Omental fat pad (tissue), 4 donors: ENCODE measurements at places on chromosomes 5 and 9.

DNA sequence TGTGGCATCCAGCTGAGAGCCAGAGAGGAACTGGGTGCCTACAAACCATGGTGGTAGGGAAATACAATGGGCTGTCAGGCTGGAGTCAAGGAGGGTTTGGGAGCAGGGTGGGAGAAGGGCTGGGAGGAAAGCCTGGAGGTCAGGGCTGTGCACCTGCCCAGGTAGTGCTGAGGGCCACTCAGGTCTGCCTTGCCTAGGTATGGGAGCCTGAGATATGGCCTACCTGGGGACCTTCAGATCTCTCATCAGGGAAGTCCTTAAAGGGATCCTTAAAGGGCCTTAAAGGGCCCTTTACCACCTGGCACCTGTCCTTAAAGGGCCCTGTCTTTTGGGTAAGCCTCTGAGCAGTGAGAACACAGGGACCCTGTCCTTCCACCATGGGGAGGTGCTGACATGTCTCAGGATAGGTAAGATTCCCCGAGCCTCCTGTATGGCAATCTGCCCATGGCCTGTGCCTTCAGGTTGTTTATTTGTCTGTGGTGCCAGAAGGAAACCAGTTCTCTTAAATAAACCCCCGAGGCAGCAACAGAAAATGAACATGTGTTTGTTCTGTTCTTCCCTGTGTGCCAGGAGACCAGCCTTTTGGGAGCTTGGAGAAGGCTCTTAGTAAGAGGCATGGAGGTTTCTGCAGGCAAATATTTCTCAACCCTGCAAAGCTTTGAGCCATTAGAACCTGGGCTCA, 23.3 kb downstream of the SLC25A48 start:
- DNase-seq = no peak

DNA sequence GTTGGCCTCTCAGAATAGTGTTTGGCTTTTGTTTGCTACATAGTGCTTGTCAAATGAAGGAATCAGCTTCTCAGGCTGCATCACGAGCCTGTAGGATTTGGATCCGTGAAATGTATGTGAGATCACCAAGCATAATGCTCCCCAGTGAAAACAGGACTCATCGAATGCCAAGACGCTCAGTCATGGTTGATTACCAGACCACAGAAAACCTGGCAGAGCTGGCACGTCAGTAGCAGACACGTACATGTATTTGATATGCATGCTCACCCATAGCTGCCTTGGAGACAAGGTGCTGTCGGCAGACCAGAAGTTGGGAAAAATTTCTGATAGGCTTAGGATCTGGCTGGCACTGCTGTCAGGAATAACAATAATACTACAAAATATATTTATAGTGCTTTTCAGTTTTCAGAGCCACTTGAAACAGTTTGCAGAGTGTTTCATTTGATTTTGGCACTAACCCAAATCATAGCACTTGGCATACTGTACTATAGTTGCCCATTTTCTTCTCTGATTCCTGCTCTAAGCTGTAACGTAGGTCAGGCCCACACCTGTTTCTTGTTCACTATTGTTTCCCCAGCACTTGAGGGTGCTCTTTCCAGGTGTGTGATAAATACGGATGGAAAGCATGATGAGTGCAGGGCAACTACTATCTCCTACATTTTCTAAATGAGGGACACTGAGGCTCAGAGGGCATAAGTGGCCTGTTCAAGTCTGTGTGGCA, 226.1 kb downstream of the NR3C1 start:
- DNase-seq = no peak

DNA sequence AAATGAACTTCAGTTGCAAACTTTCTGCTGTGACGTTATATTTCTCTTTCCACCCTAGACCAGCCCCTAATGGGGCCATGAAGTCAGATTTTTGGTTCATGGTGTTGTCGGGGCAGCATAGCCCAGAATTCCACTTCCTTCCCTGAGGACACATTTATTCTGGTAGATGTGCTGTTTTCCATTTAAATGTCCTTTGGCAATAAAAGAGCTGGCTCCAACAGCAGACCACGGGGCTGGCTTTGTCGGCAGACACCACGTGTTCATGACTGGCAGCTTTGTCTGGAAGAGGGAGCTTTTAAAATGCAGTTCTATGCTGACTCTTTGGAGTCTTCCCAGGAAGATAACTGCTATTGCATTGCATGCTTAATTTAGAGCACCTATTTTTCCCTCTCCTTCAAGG, 17.6 kb upstream of the LCP2 start:
- no peak for DNase-seq

DNA sequence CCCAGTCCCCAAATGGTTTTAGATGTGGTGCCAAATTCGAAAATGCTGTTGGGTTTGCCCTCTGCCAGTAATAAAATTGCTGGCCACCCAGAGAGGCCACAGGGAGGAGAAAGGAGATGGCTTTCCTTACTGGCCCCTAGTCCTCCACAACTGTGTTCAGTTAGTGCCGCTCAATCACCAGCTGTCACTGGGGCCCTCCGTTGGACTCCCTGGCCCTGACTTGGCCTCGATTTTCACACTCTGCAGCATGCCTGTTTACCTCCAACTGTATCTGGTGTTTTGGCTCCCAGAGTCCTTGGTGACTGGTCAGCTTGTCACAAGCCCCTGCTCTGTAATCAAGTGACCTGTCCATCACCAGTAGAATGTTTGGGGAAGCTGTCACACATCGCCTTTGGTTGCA, 97.8 kb downstream of the PAPPA start:
- DNase-seq = no peak

DNA sequence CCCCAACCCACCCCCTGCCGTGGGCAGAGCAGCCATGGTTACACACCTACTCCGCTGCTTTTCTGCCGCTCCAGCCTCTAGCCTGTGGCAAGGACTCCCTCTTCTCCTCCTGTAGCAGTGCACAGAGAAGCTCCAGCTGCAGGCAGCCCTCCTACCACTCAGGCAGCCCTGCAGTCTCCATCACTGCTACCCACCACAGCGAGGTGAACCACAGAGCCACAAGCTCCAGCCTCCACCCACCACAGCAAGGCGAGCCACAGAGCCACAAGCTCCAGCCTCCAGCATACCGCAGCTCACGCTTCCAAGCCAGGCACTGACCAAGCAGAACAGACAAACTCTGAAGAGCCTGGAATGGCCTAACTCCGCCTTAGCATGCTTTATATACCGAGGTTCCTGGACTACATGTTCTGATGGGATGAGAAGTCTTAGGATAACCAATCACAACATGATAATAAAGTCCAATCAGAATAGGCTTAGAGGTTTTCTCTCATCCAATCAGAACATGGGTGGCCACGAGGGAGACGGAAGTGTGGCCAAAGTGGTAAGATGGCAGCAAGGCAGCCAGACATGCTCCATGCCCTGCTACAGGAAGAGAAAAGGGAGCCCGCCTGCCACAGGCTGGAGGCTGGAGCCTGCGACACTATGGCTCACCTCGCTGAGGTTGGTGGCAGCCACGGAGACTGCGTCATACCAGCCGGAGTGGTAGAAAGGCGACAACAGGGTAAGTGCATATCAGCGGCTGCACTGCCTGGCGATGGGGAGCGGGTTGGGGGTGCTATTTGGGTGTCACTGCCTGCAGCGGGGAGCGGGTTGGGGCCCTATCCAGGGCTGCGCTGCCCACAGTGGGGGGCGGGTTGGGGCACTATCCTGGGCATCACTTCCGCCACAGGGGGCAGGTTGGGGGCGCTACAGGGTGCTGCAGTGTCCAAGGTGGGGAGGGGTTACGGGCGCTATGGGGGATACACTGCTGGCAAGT, 75.8 kb upstream of the PCAT7 start:
- DNase-seq = no peak

DNA sequence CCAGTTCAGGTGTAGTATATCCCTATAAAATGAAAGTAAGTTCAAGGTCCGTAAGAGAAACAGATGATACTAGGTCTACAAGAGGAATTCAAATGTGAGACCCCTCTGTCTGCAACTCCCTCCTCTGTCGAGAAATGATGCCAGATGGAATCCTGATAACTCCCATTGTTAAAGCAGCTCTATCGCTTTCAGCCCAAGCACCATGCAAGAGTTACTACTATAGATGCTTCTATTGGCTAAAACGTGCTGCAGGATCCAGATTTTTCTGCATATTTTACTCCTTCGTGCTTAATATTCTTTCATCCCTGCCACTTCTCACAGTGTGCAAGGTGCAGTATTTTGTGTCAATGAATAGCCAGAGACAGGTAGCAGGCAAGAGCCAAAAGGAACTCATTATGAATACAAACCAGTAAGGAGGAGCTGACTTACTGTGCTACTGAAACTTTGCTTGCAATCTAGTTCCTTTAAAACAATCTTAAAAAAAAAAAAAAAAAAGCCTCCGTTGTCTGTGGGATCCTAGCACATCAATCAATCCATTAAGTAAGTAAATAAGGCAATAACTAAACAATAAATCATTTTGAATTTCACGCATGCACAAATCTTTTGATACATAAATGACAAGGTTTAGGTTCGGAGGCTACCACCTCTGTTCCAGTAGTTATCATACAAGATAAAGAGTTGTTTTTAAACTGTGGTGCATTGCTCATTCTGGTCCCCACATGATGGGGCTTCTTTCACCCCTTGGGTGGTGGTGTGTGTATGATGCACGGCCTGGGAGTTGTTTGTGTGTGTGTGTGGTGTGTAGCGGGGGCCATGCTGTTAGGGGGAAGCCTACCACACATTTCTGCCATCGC, 151.1 kb upstream of the MPDZ start:
- no peak for DNase-seq

GRCh38 chr5:31280210-31280609, 86.7 kb downstream of the CDH6 start:
- no peak for DNase-seq

- DNase-seq = no peak
Observed at GRCh38 chr9:117278020-117278419, 136.8 kb downstream of the ASTN2 start.

- DNase-seq = no peak
Observed at GRCh38 chr5:128673000-128673399, 135.0 kb upstream of the FBN2 start.

- DNase-seq = no peak
Observed at GRCh38 chr5:135543001-135543484, 7.3 kb upstream of the NEUROG1 start.

DNA sequence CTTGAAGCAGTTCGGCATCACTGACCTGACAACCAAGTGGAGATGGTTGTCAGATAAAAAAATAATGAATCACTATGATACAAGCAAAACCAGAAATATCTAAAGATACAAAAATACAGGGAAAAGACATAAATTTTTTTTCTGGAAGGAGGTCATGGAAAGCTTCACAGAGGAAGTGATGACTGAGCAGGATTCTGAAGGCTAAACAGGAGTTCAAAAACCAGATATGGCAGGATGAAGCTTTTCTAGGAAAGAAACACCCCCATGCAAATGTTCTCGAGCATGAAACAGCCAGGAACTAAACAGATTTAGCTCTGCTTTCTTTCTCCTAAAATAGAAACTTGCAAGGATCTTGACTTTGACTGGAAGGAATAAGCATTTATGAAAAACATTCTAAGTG, 60.7 kb upstream of the IFNE start:
- DNase-seq = no peak

GRCh38 chr9:89390578-89391116, 72.3 kb downstream of the SECISBP2 start:
- no peak for DNase-seq

- DNase-seq = no peak
Observed at GRCh38 chr5:111626473-111627148, 114.3 kb upstream of the STARD4 start.

DNA sequence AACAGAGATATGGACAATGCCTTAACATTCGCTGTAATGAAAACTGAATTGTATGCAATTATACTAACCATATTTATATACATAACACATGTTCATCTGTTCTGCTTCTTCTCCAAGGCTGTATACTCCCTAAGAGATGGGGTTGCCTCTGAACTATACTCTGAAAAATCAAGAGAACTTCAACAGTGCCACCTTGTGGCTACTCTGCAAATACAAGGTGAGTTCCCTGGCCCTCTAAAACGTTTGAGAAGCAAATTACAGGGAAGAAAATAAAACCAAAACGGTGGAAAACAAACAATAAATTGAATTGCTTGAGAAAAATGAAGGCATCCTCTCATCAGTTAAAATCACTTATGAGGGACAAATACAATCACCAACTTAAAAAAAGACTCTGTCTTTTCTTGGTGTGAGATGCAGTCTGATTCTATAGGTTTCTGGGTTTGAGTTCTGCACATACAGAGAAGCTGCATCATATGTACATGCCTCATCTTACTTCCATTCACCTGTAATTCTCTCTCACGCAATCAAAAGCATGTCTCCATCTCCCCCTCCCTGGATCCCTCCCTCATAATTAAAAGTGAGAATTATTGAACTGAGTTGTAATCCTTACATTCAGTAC, 98.6 kb downstream of the FBXW11 start:
- no peak for DNase-seq

GRCh38 chr9:96436063-96436455, 13.9 kb upstream of the HABP4 start:
- no peak for DNase-seq

GRCh38 chr9:135957431-135957830, 3.7 kb downstream of the UBAC1 start:
- DNase-seq = no peak

DNA sequence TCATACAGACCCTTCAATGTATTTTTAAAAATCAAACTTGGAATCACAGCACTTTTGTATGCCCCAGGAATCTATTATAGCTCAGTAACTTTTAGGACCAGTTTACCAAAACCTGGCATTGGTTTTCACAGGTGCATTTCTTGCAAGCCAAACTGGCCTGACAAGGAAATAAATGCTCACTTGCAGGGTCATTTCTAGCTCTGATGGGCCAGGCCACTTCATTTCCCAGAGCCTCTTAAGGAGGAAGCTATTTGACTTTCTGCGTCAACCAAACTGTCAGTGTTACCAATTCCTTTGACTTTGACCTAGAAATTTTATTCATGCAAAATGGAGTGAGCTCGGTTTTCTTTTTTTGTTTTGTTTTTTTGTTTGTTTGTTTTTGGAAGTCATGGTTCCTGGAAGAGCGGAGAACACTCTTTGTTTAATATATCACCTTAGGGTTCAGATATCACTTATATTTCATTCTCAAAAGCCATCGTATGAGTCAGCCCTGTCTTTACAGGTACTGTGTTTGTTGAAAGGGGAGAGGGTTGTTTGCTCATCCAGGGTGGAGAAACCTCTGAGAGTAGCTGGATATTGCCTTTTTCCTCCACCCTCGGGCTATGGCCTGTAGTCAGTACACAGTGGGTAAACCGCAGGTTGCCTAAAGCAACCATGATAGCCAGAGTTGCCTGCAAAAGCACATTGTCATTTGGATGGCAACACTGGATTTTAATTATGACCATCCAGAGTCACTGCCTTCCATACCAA, 58.9 kb downstream of the GNA14 start:
- DNase-seq = no peak

- no peak for DNase-seq
Observed at GRCh38 chr5:175363300-175363699, 80.7 kb downstream of the DRD1 start.
